ENCODE measurements at places on chromosomes 12 and 14.

- no peaks in the 10 kb centered on the region for H3K4me1 ChIP-seq
- no peaks in the 10 kb centered on the region for H3K27me3 ChIP-seq
- H3K4me3 ChIP-seq, result no peak overlapping the region
- H3K27ac ChIP-seq, result no peak overlapping the region
These were observed 43.0 kb downstream of the LMO3 start for GRCh38 chr12:16562921-16563320.

GRCh38 chr14:55333711-55334485 lies 62.7 kb downstream of the FBXO34 start:
- no peaks in the 10 kb centered on the region for H3K27me3 ChIP-seq
- H3K36me3 ChIP-seq, result no peaks in the 10 kb centered on the region
- peaks cover 26% of the 10 kb centered on the region for H3K4me1 ChIP-seq
- peak overlapping the region; percentile 81 for H3K27ac ChIP-seq
- peak; percentile 50 for DNase-seq

DNA sequence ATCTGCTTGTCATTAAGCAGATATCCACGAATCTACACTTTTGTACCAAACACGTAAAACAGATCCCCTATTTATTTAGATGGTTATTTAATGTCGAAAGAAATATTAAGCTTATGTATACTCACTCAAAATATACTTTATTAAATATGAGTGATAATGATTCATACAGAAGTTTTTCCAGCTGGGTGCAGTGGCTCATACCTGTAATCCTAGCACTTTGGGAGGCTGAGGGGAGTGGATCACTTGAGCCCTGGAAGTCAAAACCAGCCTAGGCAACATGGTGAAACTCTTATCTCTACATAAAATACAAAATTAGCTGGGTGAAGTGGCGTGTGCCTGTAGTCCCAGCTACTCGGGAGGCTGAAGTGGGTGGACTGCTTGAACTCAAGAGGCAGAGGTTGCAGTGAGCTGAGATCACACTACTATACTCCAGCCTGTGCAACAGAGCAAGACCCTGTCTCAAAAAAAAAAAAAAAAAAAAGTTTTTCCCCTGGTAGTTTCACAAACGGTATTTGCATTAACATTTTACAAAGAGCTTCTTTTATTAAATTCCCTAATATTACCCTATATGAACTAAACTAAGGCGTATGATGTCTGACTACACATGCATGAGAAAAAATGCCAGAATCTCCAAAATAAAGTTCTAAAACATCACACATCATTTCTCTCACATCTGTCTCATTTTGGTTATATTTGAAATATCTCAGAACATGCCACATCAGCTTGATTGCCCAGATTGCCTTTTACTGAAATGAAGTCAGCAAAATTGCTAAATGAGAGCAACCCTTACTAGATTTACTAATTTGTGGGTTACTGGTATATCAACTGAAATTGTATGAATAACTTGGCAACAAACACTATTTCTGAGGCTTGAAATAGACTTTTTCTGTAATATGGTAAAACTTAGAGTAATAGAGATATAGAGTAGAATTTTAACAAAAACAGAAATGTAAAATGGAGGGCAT lies 74.9 kb downstream of the PAWR start:
- DNase-seq, result no peak
- H3K4me3 ChIP-seq, result no peak overlapping the region
- H3K4me1 ChIP-seq, result no peaks in the 10 kb centered on the region
- no peaks in the 10 kb centered on the region for H3K27me3 ChIP-seq
- H3K36me3 ChIP-seq, result peaks cover 3% of the 10 kb centered on the region

DNA sequence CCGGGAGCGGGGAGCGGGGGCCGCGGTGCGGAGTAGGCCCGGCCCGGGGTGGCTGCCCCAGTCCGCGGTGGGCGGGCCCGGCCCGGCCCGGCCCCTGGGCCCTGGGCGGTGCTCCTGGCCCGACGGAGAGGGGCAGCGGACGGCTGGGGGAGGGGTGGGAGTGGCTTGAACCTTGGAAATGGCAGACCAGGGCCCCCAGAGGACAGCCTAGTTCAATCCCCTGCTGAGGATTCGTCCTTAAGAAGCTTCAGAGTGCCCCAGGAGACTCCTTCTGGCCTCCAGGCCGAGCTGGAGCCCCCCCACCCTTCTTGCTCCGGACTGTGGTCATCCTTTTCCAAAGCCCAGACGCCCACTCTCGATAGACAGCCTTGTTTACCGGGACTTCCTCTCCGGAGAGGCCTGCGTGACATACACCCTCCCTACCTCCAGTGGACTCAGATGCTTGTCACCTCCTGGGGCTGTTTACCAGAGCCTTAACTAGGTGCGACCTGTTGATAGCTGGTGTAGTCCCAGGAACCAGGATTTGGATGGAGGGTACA lies 458 bp downstream of the KHNYN start:
- no peaks in the 10 kb centered on the region for H3K36me3 ChIP-seq
- peaks cover 60% of the 10 kb centered on the region for H3K4me1 ChIP-seq
- H3K27me3 ChIP-seq, result no peaks in the 10 kb centered on the region
- H3K27ac ChIP-seq, result peak overlapping the region; percentile 96
- peak; percentile 93 for DNase-seq
- H3K4me3 ChIP-seq, result peak overlapping the region; percentile 67

DNA sequence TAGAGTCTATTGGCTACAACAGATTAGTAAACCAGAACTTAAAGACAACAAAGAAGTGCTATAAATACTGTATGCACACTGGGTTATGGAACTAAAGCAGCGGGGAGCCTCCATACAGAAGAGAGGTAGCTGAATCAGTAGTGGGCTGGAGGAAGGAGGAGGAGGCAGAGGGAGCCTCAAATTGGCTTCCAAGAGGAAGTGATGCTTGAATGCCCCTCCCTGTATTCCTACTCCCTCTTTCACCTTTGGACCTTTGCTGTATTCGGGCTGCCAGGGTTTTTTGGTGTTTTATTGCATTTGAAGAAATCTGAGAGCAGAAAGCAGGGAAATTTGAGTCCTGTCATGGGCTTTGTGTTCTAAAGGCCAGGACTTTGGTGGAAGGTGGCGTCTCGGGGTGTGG lies 104.0 kb upstream of the PTPRB start:
- no peaks in the 10 kb centered on the region for H3K36me3 ChIP-seq
- peak; percentile 51 for DNase-seq
- no peak overlapping the region for H3K4me3 ChIP-seq
- H3K4me1 ChIP-seq, result no peaks in the 10 kb centered on the region

DNA sequence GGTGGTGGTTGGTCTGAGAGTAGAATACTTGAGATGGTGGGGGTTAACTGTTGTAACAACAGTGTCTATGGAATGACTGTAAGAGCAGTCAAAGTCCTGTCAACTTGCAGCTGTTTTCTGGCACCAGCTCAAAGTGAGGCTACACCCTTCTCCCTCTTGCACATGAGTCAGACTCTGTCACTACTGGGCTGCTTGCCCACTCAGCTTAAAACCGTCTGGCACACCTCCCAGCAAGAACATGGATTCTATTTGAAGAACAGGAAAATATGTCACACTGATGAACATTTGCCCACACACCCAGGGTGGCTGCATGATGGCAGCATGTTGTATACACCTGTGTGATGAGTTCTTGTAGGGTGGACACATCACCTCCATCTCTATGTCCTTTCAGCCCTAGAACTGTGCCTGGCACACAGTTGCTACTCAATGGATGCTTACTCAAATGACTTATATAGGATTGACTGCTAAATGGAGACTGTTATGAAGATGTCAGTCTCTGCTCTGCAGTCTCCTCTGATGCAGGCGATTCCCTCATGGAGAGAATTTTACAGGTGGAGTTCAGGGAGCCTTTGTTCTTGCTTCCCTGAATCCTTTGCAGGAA lies 19.3 kb upstream of the SERPINA6 start:
- H3K4me3 ChIP-seq, result no peak overlapping the region
- peak overlapping the region; percentile 68 for H3K27ac ChIP-seq
- no peaks in the 10 kb centered on the region for H3K27me3 ChIP-seq
- DNase-seq, result peak; percentile 89
- peaks cover 2% of the 10 kb centered on the region for H3K4me1 ChIP-seq

DNA sequence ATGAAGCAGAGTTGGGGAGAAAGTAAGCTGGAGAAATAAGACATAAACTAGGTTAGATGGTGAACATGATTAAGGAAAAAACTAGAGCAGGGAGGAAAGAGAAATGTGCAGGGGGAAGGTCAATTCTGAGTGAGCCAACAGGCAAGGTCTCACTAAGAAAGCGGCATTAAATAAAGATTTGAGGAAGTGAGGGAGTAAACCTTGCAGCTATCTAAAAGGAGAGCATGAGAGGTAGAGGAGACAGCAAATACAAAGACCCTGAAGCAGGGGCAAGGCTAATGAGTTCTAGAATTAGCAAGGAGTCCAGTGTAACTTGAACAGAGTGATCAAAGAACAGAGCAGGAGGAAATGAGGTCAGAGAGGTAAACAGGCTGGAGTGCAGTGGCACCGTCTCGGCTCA lies 4.4 kb upstream of the SOCS2 start:
- DNase-seq, result no peak
- no peak overlapping the region for H3K4me3 ChIP-seq
- H3K4me1 ChIP-seq, result no peaks in the 10 kb centered on the region
- no peak overlapping the region for H3K27ac ChIP-seq

- no peak for DNase-seq
- peaks cover 11% of the 10 kb centered on the region for H3K4me1 ChIP-seq
- H3K27ac ChIP-seq, result no peak overlapping the region
- H3K4me3 ChIP-seq, result no peak overlapping the region
These were observed 17.2 kb downstream of the ZFP36L1 start for GRCh38 chr14:68775614-68776126.

DNA sequence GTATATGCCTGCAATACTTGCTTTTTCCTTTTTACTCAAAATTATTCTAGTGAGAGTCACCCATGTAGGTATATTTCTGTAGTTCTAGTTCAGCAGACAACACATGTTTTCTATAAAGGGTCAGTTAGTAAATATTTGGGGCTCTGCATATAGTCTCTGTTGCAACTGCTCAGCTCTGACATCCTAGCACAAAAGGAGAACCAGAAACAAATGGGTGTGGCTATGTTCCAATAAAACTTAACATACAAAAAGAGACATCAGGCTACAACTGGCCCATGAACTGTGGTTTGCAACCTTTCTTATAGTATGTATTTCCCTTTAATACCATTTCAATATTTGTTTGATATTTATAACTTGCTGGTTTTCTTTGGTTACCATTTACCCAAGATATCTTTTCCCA lies 11.9 kb downstream of the NT5DC3 start:
- H3K27ac ChIP-seq, result no peak overlapping the region
- H3K4me3 ChIP-seq, result no peak overlapping the region
- DNase-seq, result no peak
- no peaks in the 10 kb centered on the region for H3K27me3 ChIP-seq
- H3K36me3 ChIP-seq, result no peaks in the 10 kb centered on the region

DNA sequence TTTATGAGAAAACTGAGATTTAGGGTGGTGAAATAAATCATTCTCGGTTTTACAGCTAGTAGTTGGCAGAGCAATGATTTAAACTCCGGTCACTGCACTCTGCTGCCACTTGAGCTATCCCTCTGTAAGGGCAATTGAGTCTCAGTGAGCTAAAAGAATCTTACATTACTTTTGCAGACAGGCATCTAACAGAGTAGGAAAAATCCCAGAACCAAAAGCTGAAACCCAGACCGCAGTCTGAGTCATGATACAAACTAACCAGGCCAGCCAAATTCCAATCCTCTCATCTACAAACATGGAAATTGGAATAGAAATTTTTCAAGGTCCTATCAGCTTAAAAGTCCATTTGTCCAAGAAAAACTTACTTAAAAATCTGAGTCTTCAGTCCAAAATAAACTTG lies 73.7 kb downstream of the ANKS1B start:
- no peaks in the 10 kb centered on the region for H3K4me1 ChIP-seq
- no peak for DNase-seq
- H3K27ac ChIP-seq, result no peak overlapping the region
- no peaks in the 10 kb centered on the region for H3K27me3 ChIP-seq
- no peak overlapping the region for H3K4me3 ChIP-seq
- no peaks in the 10 kb centered on the region for H3K36me3 ChIP-seq

All from small intestine (tissue), 16 donors.